ENCODE measurements at places on chromosomes 12 and 14.

DNA sequence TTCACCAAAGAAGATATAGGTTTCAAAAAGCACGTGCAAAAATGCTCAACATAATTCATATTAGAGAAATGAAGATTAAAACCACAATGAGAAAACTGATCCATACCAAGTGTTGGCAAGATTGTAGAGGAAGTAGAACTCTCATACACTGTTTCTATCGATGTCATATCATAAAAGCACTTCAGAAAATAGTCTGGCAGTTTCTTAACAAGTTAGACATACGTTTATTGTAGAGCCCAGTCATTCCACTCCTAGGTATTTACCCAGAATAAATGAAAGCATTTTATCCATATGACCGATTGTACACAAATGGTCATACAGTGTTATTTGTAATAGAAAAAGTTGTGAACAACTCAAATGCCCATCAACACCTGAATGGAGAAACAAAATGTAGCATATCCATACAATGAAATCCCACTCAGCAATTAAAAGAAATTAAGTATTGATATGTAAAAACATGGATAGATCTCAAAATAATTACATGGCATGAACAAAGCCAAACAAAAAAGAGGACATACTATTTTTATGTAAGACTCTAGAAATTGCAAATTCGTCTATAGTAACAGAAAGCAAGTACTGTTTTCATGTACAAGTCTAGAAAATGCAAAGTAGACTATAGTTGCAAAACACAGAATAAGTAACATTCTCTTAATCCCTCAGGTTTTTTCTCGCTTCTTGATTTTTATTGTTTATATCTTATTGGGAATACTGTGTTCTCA, 41.0 kb downstream of the USP15 start:
- no peak for DNase-seq

- no peak for DNase-seq
Measured at GRCh38 chr12:650983-651382, 12.3 kb downstream of the NINJ2 start.

GRCh38 chr14:72883961-72884360, 9.9 kb downstream of the DPF3 start:
- DNase-seq: no peak

- no peak for DNase-seq
Measured at GRCh38 chr14:95896498-95897135, 20.0 kb downstream of the TUNAR start.

GRCh38 chr12:6466184-6466573, 4.3 kb downstream of the VAMP1 start:
- DNase-seq: no peak

GRCh38 chr12:64680235-64680634, 69.9 kb downstream of the RASSF3 start:
- DNase-seq: no peak

DNA sequence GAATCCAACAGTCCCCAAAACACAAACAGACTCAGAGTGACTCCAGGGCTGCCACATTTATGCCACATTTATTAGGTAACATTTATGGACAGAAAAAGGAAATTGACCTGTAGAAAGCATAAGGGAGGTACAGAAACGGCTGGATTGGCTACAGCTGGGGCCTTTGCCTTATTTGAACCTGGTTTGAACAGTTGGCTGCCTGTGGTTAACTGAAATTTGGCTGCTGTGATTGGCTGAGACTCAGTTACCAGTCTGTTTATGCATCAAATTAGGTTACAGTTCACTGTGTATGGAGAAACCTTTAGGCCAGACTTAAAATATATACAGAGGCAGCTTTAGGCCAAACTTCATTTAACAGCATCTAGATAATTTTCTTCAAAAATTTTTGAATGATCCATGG, 27.8 kb upstream of the PCNX1 start:
- no peak for DNase-seq

- no peak for DNase-seq
Measured at GRCh38 chr12:46261646-46262045, 7.2 kb downstream of the SLC38A1 start.

DNA sequence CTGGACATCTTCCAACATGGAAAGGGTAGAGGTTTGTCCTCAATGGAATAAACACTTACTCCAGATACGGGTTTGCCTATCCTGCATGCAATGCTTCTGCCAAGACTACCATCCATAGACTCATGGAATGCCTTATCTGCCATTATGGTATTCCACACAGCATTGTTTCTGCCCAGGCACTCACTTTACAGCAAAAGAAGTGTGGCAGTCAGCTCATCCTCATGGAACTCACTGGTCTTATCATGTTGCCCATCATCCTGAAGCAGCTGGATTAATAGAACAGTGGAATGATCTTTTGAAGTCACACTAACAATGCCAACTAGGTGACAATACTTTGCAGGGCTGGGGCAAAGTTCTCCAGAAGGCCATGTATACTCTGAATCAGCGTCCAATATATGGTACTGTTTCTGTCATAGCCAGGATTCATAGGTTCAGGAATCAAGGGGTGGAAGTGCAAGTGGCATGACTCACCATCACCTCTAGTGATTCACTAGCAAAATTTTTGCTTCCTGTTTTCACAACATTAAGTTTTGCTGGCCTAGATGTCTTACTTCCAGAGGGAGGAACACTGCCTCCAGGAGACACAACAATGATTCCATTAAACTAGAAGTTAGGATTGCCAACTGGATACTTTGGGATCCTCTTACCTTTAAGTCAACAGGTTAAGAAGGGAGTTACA, 140.4 kb downstream of the SLC35F4 start:
- DNase-seq: no peak

DNA sequence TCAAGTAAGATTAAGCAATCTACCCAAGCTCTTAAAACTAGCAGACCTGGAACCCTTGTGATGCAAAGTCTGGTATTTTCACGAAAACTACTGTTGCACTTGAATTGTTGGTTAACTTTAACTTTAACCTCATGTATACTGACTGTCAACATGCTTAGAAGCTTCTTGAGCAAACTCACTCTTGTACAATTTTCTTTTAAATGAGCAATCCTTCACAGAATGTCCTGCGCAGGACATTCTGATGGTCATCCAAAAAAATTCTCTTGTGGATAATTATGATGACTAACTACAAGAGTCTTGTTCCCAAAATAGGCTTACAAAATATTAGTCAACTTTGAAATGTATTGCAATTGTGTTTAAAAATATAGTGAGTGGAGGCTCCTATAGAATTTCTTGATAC, 54.0 kb upstream of the PDE3A start:
- no peak for DNase-seq

GRCh38 chr12:122029620-122030423, 8.1 kb downstream of the BCL7A start:
- DNase-seq: no peak

- no peak for DNase-seq
Measured at GRCh38 chr12:32104572-32105355, 1.9 kb upstream of the BICD1 start.

- no peak for DNase-seq
Measured at GRCh38 chr12:115866909-115867525, 410.5 kb downstream of the MED13L start.

DNA sequence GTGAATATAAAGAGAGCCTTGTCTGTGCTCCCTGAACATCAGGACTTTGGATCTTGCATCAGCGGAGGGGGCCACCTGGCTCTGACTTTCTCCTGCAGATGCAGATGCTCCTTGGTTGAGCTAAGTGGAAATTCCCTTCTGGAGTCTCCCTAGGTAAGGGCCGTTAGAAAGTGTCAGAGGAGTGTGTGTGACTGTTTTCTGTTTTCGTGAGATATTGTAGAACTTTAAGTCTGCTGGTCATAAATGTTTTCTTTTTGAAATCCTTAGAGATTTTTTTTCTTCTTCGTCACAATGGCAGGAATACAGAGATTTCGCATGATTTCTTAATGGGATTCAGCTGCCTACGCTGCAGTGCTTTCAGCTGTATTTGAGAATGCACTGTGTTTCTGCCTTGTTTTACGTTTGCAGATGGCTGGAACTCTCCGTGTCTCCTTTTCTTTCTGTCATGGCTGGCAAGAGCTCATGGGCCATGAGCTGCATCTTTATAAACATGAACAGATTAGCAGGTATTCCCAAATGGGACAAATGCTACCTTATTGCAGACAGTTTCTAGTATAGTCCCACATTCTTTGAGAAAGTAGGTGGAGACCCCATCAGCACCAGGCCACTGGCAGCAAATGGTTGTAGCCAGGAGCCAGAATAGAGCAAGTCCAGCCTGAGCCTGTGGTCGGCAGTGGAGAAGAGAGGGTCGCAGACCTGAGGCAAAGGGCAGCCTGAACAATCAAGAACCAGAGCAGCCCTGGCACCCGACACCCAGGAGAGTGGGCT, 76.2 kb upstream of the FRMD6 start:
- DNase-seq: no peak

- peak; percentile 75 for DNase-seq
Measured at GRCh38 chr12:132218915-132219314, 74.7 kb downstream of the NOC4L start.

DNA sequence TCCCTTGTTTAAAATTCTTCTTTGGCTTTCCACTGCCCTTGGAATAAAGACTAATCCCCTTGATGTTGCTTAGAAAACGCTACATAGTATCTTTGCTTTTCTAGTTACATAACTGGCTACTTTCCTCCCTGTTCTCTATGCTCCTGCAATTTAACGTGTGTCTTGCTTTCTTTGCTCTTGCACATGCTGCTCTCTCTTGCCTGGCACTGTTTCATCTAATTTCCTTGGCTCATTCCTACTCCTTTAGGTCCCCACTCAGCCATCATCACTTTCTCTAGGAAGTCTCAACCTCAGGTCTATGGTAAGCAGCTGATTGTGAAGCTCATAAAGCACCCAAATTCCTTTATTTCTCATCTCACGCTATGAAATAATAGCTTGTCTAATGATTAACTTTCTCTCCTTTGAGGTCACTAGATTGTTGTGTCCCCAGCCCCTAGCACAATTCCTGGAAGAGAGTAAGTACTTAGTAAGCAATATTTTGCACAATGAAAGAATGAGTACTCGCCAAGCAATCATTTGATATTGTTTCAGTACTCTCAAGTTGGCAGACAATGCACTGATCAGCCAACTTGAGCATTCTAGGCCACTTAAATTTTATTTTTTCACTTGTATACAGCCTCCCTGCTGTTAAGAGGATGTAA, 3.3 kb downstream of the ALDH6A1 start:
- no peak for DNase-seq

DNA sequence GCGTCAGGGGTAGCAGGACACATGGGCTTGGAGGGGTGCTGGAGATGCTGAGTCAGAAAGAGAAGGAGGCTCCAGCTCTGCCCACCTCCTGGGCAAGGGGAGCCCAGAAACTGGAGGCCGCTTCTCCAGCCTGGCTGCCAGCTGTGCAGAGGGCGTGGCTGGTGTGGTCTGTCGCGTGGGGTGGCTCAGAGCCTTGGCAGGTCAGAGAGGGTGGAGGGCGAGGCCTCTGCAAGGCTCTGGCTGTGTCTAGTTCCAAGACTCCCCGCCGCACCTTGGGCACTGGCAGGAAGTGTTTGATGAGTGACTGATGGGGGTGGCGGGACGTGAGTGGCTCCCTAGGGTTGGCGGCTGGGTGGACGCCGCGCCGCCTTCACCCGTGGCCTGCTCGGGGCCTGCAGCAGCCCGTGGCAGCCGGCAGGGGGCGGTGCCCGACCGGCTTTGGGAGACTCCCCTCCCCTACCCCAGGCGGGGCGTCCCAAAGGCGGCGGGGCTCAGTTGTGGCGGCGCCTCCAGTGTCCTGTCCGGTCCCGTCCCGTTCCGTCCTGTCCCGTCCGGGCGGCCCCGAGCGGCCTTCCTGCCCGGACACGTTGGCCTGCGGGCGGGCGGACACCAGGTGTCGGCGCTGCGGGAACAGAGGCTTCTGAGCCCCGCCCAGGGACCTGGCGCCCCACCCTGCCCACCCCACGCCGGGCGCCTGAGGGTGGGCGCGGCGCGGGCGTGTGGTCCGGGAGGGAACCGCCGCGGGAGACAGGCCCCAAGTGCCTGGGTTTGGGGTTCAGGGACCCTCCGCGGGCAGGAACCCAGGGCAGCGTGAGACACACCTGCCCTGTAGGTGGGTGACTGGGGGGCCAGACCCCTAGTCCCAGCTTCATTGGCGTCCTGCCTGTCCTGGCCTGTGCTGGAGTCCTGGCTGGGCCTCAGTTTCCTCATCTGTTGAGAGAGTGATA, 39.7 kb downstream of the KRT80 start:
- DNase-seq: no peak

GRCh38 chr14:52044791-52045522, 23.9 kb downstream of the NID2 start:
- no peak for DNase-seq

GRCh38 chr12:62915204-62915529, 19.8 kb downstream of the PPM1H start:
- DNase-seq: no peak

DNA sequence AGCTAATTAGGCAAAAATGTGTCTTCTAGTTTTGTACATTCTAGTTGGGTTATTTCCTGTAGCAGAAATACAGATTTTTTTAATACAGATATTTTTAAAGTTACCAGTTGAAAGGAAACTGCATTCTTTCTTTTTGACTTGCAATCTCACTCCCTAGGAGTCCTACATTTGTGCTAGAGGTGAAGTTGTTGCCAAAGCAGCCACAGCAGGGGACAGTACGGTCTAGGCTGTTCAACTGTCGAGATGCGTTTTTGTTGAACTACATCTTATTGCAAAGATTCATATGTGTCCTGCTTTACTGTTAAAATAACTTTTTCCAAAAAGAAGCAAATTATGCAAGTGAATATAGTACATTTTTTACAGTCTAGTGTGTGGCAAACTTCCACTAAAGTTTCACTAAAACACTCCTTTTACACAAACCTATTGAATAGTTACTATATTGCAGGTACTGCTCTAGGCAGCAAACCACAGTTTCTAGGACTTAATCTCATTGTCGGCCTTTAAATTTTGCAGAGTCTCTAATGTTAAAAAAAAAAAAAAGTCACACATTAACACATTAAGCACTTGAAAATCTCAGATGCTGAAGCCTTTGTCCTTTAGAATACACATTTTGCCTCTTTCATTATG, 30.2 kb upstream of the SRGAP1 start:
- DNase-seq: no peak

DNA sequence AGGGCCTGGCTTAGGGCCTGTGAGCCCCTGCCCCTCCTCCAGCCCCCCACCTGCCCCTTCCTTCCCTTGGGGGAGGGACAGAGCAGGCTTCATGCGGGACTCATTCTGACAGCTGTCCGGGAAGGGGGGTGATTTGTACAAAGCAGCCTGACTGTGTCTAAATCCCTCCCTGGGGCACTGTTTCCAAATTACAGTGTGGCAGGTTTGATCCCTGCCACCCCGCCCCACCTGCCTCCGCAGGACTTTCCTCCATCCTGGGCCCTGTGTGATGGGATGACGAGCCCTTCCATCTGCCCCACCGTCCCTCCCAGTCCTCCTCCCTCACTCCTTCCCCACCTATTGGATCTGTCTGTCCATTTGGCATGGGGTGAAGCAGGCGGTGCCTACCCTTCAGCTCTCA, 363.9 kb downstream of the BCL11B start:
- DNase-seq: no peak

- DNase-seq: no peak
Measured at GRCh38 chr14:23078692-23079116, 16.2 kb downstream of the ACIN1 start.

Data from NCI-H2227 treated with DMSO at 0.1 percent for 48 hours (cell line).